Stomach (tissue), 19 donors: ENCODE measurements at places on chromosomes 2 and 18. TPM values are rescaled to one million over a fixed set of nuclear protein-coding genes. Genes with fewer than 3 reads are reported as not detected.

GRCh38 chr2:239339726-239340601, 60.9 kb downstream of the HDAC4 start:
- DNase-seq: no peak

DNA sequence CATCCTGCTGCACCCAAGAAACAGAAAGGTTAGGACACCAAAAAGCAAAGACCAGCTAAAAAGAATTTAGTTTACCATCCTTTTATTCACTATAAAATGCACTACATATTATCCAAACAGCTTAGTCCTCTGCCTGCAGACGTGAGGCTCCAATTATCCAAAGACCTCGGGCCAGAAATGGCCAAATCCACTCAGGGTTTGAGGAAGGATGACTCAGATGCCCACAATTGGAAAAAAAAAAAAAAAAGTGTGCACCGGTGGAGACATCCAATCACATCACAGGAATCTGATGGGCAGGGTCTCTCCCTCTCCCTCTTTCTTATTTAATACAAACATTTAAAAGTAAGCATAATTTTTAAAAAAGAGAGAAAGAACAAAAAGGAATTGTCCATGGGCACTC, 65.7 kb downstream of the TRABD2A start:
- no peak for DNase-seq

DNA sequence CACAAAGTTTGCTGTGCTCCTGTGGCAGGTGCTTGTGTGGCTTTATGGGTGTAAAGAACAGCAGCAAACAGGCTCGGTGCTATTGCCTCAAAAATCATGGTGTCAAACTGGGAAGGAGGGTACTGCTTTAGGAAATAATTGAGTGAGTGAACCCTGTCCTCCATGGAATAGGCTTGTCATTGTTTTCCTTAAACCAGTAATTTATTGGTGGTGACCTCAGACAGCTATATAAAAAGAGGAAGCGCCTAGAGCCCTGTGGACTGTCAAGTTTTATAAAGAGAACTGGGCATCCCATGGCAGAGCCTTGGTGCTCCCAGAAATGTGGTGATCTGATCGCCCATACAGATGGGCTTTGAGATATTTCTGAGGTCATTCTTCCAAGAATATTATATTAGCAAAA, 4.7 kb upstream of the CXCR4 start:
- no peak for DNase-seq

DNA sequence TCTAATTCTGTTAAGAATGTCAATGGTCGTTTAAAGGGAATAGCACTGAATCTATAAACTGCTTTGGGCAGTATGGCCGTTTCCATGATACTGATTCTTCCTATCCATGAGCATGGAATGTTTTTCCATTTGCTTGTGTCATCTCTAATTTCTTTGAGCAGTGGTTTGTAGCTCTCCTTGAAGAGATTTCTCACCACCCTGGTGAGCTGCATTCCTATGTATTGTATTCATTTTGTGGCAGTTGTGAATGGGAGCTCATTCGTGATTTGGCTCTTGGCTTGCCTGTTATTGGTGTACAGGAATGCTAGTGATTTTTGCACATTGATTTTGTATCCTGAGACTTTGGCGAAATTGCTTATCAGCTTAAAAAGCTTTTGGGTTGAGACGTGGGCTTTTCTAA, 38.3 kb upstream of the WDR75 start:
- DNase-seq: no peak

DNA sequence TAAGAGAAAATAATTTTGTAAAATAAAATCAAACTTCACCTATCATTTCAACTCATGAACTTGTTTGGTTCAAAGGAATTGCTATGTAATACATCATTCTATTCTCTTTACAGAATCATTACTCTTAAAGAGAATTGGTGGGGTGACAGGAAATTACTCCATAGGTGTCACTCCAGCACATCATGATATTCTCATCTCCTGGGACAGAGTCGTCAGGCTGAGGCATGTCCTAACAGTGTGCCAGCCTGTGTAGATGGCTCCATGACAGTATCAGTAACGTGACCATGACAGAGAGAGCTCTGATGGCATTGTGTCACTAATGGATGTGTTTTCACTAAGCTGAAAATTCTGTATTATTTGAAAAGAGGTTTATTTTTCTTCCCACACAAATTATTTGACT, 13.9 kb downstream of the SPATS2L start:
- no peak for DNase-seq

DNA sequence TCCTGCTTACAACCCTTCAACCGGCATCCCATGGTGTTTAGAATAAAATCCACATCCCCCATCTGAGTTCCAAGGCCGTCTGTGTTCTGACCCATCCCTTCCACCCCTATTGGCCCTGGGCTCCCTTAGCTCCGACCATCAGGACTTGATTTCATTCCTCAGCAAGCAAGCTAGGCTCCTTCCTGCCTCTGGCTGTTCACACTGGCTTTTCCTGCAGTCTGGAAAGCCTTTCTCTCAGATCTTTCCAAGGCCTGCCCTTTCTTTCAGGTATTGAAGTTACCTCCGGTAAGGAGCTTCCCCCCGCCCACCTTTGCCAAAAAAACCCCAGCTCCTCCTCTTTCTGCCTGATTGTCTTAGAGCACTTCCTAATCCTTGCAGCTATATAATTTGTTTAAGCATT, 86.8 kb downstream of the CLIP4 start:
- DNase-seq: no peak

GRCh38 chr2:119082821-119083400, 75.6 kb downstream of the C1QL2 start:
- DNase-seq: no peak

GRCh38 chr2:86037795-86038192, 67.9 kb downstream of the POLR1A start:
- no peak for DNase-seq

LINC00305 gene
- not detected for polyA plus RNA-seq

ARHGAP25 gene
- 4.0 TPM for polyA plus RNA-seq

HOXD3 gene
- polyA plus RNA-seq: 0.78 TPM

FLACC1 gene
- polyA plus RNA-seq: not detected
